Putamen (tissue), 1 donor: ENCODE measurements at places on chromosomes 3 and 15.

DNA sequence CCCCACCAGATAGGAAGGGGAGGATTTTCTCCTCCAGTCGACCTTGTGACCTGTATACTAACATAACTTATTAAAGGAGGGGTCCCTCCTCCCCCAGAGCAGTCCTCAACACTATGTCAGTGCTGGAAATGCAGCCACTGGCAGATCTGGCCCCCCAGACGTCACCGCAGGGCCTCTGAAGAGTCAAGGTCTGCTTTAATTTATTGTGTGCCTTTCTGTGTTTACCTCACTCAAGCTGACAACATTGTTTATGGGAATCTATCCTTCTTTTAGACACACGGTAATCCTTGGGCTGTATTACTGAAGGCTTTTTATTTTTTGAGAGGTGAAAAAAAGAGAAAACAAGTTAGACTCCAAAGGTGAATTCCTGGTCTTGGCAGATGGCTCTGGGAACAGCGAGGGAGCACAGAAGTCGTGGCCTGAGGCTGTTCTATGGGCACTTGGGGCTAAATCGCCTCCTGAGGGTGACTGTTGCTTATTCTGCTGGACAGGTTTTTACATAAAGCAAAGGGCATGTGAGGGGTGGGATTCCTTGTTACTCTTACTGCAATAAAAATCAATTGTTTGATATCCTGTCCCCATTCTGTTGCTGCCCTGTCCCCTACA lies 13.5 kb upstream of the NR2C2 start:
- no peak for DNase-seq

DNA sequence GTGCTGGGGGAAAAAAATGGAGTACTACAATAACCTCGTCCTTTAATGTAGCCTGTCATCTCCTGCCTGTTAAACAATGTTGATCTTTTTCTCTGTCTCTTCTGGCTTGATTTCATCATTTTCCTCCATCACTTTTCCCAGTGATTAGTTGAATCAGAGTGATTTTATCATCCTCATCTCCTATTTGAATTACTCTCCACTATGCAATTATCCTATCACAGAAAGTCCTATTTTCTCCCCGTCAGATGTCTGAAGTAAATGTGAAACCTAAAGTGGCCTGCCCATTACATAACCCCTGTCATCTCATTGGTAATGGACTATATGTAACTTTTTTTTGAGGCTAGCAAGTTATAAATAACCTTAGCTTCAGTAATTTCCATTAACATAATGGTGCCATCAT lies 201.8 kb downstream of the CACNA2D3 start:
- DNase-seq: peak; percentile 22

GRCh38 chr3:57820479-57820878 lies 64.4 kb downstream of the SLMAP start:
- no peak for DNase-seq

- DNase-seq: no peak
These were observed 78.9 kb upstream of the TRIM42 start for GRCh38 chr3:140599009-140599408.

- DNase-seq: no peak
These were observed 24.5 kb downstream of the IQGAP1 start for GRCh38 chr15:90412356-90413194.

DNA sequence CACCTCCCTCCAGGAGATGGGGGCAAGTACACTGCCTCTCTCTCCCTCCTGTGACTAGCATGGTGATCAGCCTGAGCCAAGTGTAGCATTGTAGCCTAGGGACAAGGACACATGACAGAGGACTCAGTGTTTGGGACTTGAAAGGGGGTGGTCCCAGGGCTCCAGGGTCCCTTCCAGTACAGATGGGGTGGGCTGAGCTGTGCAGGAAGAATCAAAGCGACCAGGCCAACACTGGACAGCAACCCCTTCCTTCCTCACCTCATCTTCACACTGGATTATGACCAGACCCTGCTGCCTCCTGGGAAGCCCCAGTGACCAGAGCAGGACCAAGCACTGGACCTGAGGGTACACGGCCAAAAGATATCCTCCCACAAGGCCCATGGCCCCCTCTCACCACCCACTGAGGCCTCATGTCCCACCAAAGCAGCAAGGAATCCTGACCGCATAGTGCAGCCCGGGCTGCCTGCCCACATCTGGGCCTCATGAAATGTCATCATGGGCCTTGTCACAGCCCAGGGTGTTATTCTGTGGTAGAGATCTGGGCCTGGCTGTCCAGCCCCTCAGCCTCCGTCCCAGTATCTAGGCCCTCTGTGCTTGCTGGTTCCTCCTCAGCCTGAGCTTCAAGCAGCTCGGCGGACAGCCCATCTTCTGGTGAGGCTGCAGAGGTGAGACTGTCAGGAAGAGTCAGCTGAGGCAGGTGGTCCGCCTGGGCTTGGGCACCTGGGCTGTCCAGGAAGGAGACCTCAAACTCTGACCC lies 9.5 kb downstream of the GORASP1 start:
- DNase-seq: no peak
